Stimulated activated CD4-positive, alpha-beta T cell treated with anti-CD3 and anti-CD28 coated beads, Interleukin-2, amount 100 ng/mL, for 4 hours (primary cell): ENCODE measurements at places on chromosomes 7 and 10.

DNA sequence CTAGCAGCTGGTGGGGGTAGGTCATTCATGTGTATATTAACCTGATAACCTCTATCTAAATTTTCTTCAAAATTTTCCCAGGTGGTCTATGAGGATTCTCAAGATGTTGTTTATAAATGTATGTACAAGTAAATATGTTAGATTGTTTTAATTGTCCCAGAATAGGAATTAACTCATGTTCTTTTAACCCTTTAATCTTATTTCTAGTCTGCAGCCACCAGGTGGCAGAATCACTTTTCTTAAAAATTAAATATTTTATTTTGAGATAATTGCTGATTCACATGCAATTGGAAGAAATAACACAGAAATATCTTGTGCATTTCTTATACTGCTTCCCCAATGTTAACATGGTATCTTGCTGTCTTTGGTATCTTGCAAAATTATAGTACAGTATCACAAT lies 589.5 kb downstream of the ARL4A start:
- no peak for DNase-seq

DNA sequence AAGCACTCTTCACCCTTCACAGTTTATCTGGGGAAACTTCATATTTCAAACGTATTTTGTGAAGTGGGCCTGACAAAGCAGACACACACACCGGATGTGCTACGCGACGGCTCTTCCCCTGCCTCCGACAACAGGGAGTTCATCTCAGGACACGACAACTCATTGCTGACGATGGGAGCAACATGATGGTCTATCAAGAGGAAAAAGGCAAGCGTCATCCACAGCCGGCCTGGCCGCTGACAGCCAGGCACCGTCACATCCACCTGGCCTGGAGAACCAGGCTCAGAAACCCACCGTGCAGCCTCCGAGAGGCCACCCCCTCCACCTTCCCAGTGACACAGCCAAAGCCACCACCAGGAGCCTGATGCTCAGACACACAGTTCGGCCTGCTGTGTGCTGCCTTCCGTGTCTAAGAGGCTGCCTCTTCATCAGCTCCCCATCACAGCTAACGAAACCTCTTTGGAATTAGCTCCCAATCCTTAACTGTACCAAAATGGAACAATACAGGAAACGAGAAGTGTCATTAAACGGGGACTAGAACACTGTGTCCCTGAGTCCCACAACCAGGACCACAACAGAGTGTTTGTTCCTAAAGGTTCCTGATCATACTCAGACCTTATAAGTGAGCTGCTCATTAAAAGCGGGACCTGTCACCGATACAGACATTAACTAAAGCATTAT lies 76.7 kb downstream of the SFMBT2 start:
- no peak for DNase-seq

DNA sequence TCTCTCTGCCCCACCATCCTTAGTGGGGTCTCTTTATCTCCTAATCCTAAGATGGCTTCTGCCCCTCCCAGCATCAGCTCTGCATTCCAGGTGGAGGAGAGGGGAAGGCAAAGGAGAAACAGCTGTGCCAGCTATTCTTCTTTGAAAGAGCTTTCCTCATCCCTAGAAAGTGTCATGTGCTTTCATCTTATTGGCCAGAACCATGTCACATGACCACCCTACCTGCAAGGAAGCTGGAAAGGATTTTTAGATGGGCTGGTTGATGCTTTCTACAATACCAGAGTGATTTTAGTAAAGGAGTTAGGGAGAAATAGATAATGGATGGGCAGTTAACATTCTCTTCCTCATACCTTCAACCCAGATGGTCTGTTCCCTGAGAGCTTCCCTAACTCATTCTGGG lies 141.1 kb downstream of the INSYN2A start:
- DNase-seq, result no peak

GRCh38 chr10:102599565-102600327 lies 44.5 kb upstream of the TRIM8 start:
- no peak for DNase-seq

DNA sequence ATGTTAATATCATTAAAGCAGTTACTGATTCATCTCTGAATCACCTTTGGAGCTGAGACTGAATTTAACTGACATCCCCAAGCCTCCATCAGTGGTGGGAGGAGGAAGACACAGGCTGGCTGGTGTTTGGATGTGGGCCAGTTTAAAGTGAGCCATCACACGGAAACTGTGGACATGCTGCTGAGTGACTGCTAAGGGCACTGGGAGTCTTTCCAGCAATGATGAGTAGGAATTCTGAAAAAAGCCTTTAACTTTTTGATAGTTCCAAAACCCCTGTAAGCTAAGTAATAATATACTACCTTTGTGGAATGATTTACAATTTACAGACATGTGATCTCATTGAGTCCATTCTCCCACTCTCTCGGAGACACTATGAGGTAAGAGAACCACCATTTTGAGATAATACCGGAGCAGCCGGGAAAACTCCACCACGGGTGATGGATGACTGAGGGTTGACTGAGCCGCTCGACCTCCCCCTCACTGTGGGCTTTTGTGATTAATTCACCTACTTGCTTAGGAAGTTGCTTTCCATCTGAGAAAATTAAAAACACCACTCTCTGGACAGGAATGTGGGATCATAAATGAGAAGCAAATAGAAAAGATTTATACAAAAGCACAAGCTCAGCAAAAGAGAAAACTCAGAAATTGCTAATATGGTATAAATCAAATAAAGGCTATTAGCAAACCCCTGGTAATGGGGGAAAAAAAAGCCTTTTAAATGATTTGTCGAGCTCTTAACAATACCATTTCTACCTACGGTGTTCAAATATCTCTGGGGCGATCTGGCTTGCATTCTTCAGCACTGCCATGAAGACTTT lies 194.8 kb downstream of the FANK1 start:
- DNase-seq, result no peak

GRCh38 chr7:24982917-24983316 lies 2.9 kb upstream of the OSBPL3 start:
- no peak for DNase-seq
